ENCODE measurements at places on chromosomes 3 and 15. TPM values are rescaled to one million over a fixed set of nuclear protein-coding genes. Genes with fewer than 3 reads are reported as not detected.

DNA sequence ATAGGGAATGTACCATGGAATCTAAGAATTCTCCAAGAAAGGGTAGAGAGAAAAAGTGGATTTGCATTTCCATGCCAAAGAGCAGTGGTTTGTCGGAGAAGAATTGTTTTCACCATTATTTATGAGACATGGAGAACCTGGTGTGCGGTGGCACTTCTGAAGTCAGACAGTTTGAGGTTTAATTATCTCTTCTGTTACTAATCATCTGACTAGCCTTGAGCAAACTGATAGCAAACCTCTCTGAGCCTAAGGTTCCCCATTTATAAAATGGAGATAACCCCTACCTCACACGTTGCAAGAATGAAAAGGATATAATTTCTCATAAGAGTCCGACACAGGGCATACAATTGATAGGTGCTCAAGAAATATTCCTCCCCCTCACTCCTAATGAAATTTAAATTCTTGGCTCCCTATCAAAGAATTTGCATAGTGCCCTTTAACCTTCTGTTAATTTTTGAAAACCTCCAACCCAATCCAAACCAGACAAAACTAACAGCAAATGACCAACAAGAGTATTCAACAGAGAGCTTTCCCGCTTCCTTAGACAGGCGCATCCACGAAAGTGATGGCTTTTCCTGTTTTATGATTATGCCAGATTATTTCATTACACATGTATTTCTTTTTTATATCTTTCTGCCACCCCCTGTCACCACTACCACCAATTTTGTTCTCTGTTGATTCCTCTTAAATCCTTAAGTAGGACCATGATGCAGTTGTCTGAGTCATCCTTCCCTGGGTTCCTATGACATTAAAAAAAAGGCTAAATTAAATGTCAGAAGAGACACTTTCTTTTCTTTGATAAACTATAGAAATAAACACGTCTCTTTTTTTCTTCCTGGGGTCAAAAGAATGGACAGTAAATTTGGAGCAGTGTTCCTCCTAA lies 28.5 kb downstream of the TMEM212 start:
- DNase-seq, result no peak

DNA sequence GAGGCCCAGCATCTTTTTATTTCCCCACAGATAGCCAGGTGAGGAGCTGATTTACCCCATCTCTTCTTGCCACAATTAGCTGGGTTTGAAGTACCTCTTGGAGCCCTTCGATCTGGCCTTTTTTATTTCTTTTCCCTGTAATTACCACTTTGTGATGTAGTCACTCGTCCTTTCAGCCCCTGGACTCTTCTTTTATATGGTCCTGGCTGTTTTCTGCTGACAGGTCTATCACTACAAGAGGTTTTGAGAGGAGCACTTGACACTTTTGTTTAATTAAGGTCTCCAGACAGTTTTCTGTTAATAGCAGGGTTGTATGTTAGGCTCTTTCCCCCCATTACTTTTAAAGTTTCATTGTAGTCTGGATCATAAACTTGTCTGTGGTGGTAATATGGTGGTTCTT lies 11.8 kb downstream of the ATXN7 start:
- no peak for DNase-seq

DNA sequence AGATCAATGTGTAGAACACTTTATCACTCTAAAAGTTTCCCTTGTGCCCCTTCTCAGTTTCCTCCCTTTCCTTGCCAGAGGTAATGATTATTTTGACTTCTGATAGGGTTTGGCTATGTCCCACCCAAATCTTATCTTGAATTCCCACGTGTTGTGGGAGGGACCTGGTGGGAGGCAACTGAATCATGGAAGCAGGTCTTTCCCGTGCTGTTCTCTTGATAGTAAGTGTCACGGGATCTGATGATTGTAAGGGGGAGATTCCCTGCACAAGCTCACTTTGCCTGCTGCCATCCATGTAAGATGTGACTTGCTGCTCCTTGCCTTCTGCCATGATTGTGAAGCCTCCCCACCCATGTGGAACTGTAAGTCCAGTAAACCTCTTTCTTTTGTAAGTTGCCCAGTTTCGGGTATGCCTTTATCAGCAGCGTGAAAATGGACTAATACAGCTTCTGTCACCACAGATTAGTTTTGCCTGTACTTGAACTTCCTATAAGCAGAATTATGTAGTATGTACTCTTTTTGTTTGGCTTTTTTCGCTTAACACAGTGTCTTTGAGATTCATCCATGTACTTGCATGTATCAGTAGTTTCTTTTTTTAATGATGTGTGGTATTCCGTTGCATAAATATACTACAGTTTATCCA lies 7.2 kb downstream of the FEM1B start:
- DNase-seq, result no peak

DNA sequence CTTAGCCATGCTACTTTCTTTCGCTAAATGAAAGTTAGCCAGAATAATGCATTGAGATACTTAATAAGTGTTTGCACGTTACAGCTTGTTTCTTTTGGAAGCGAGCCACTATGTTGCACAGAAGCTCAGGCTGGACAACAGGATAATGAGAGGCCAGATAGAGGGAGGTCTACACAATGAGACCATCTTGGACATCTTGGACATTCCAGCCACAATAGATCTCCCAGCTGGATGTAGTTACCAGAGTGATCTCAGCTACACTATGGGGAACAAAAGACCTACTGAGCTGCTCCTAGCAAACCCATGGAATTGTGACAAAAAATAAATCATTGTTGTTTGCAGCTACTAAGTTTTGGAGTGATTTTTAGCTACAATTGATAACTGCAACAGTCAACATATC lies 540.1 kb upstream of the SEMA6D start:
- DNase-seq, result no peak

DNA sequence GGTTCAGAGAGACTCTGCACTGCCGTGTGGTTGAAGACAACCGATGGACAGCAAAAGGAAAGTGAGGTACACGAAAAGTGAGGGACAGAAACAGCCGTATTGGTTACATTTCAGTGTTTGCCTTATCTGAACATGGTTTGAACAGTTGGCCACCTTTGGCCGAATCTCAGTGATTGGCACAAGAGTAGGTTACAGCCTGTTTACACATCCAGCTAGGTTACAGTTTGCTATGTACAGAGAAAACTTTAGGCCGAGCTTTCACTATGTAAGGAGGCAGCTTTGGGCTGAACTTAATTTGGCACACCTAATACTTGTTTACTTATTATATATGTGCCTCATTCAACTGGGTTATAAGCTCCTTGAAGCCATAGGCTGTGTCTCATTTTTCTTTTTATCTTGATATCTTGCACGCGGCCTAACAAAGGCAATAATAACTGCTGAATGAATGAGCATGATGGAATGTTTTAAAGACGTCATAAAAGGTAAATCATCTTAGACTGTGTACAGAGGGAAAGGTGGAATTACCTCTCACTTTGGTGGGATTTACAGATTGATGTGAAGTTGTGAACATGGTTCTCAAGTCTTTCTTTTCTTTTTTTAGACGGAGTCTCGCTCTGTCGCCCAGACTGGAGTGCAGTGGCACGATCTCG lies 17.2 kb upstream of the GREM1 start:
- no peak for DNase-seq

GRCh38 chr3:183400352-183400751 lies 28.1 kb downstream of the MCF2L2 start:
- DNase-seq, result no peak

- DNase-seq, result no peak
These were observed 51.1 kb downstream of the GTF2E1 start for GRCh38 chr3:120793601-120794000.

GRCh38 chr3:24151594-24151993 lies 206.5 kb downstream of the NR1D2 start:
- DNase-seq, result no peak

DNA sequence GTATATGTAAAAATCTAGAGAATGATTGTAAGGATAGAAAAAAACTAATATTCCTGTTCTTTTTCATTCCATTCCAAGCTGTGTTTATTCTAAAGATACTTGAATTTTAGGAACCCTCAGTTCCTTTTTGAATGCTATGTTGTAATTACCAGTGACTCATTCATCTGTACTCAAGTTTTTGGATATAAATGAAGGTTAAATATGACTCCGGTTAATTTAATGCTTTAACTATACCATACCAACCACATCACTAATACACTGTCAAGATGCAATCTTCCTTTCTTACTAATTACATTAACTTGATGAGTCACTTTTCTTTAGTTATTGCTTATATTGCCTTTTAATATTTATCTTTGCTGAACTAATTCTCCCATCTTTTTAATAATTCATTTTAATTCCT lies 68.8 kb upstream of the ZNF148 start:
- DNase-seq, result no peak

DNA sequence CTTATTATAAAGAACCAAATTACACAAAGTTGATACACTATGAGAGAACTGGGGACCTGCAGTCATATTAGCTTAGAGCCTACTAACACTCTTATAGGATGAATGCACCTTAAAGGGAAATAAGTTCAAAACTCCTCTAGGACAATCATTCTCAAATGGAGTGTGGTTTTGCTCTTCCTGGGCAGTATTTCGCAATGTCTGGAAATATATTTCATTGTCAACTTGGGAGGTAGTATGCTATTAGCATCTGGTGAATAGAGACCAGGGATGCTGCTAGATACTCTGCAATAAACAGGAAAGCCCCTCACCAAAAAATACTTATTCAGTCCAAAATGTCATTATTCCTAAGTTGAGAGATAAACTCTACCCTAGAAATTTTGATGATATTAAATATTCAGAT lies 451.4 kb upstream of the ARPP21 start:
- DNase-seq, result no peak

- DNase-seq, result no peak
These were observed 59.5 kb upstream of the TIPARP start for GRCh38 chr3:156614642-156615511.

- DNase-seq, result no peak
These were observed 19.0 kb downstream of the SEMA6D start for GRCh38 chr15:47736143-47736786.

- no peak for DNase-seq
These were observed 105.7 kb downstream of the PPP2R3A start for GRCh38 chr3:136070953-136071949.

- no peak for DNase-seq
These were observed at the start of gene SLC6A20 for GRCh38 chr3:45795882-45796765. Gene SLC6A20 (minus strand): TSS chr3:45796536. CDS start chr3:45796419, 117 bp downstream.

- DNase-seq, result no peak
These were observed 113.5 kb downstream of the GMPS start for GRCh38 chr3:155983834-155984474.

DNA sequence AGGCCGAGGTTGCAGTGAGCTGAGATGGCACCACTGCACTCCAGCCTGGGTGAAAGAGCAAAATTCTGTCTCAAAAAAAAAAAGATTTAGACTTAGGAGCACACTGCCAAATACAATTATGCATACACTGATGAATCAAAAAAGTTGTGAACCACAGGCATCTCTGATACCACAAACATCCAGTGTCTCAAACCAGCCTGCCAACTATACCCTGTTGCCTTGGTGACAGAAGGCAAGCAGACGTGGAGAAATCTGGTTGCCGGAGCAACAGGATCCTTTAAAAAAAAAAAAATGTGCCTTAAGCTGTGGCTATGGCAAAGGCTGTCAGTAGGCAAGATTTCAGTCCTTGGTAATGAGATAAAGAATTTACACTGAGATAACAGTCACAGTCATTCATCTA lies 202.3 kb downstream of the NEK10 start:
- DNase-seq, result no peak

GRCh38 chr3:12184541-12184940 lies 25.8 kb upstream of the TIMP4 start:
- DNase-seq, result peak; percentile 89

- DNase-seq, result no peak
These were observed 327.4 kb downstream of the SHQ1 start for GRCh38 chr3:72520690-72521308.

GRCh38 chr3:149717391-149718056 lies 34.8 kb downstream of the COMMD2 start:
- no peak for DNase-seq

The CTXN2 gene
- 0.11 TPM for total RNA-seq

The FANCI gene
- total RNA-seq, result 4.2 TPM

The NAA80 gene
- 7.5 TPM for total RNA-seq

The P3H2 gene
- 41.5 TPM for total RNA-seq

The HAPLN3 gene
- 13.4 TPM for total RNA-seq

The KBTBD13 gene
- total RNA-seq, result not detected

The AGTR1 gene
- 16.3 TPM for total RNA-seq

The PFN2 gene
- 56.1 TPM for total RNA-seq

The GOLGA6A gene
- not detected for total RNA-seq

The P2RY12 gene
- 2.7 TPM for total RNA-seq

The NUDT16 gene
- total RNA-seq, result 34.0 TPM

The DUOXA1 gene
- 0.52 TPM for total RNA-seq

The MORC1 gene
- total RNA-seq, result not detected

All from esophagus muscularis mucosa (tissue), 4 donors.